ENCODE measurements at places on chromosomes 2 and 18.

DNA sequence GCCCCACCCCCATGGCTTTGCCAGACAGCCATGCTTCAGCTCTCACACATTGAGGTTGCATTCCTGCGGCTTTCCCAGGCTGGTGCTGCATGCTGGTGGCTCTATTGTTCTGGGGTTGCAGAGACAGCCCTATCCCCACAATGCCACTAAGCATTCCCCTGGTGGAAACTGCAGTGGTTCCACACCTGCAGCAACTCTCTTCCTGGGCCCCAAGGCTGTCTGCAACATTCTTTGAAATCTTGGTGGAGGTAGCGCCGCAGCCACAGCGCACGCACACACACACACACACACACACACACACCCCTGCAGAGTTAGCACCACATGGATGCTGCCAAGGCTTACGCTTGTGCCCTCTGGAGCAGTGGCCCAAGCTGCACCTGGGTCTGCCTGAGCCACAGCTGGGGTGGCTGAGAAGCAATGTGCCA, 21.4 kb downstream of the SFXN5 start:
- DNase-seq = no peak

DNA sequence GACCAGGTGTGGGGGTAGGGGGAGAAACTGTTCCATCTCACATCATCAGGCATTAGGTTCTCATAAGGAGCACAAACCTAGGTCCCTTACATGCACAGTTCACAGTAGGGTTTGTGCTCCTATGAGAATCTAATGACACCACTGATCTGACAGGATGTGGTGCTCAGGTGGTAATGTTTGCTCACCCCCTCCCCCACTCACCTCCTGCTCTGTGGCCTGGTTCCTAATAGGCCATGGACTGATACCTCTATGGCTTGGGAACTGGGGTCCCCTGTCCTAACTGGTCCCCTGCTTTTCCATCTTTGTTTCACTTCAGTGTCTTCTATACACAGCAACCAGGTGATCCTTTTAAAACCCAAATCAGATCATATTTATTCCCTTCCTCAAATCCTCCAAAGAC, 267.8 kb downstream of the TNS1 start:
- DNase-seq = no peak

- no peak for DNase-seq
Observed at GRCh38 chr18:46402396-46402795, 254.6 kb downstream of the LOXHD1 start.

DNA sequence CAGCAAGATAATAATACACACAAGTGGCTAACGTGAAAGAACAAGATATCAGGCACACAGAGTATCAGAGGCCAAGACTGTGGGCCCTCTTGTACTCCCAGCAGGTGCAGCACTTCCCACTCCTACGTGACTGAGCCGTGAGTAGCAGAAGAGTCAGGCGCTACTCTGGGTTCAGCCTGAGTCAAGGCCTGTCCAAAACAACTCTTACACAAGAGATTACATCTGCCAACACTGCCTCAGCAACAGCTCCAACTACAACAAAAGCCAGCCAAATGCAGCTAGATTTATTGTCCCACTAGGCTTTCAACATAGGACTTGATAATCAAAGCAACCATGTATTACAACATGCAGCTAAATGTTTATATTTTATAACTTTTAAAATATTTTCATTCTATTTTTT, 56.2 kb downstream of the ITSN2 start:
- no peak for DNase-seq

- no peak for DNase-seq
Observed at GRCh38 chr18:13253786-13254688, 35.5 kb downstream of the LDLRAD4 start.

- no peak for DNase-seq
Observed at GRCh38 chr2:241811952-241812729, 3.1 kb downstream of the NEU4 start.

DNA sequence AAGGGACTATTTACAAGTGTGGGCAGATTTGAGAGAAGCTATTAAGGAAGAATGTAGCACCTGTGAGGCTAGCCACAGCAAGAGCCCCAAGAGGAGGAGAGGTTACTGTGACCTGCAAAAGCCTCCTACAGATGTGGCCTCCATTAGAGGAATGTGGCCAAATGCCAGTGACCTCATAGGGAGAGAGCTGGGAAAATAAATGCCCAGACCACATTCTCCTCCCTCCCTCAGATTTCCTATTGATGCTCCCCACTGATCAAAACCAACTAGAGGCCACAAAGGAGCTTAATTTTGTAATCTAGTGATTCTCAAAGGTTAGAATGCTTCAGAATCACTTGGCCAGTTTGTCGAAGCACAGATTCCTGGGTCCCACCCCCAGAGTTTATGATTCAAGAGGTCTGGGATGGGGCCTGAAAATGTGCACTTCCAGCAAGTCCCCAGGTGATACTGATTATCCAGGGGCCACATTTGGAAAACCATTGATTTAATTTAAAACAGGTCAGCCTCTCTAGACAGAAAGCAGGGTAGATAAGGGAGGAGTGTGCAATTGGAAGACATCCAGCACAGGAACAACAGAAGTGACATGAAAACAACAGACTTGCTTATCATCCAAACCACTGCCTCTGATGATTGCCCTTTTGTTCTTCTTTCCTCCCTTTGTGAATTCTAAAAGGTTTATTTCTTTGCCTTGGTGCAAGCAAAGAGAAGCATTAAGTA, 61.2 kb upstream of the RBBP8 start:
- no peak for DNase-seq

- DNase-seq = no peak
Observed at GRCh38 chr18:13262839-13263691, 44.5 kb downstream of the LDLRAD4 start.

GRCh38 chr2:230537531-230537976, 121.6 kb downstream of the SP100 start:
- DNase-seq = no peak

GRCh38 chr2:174337337-174338146, 2.8 kb downstream of the SP9 start:
- no peak for DNase-seq

- no peak for DNase-seq
Observed at GRCh38 chr2:146721486-146721885, 1123.3 kb upstream of the ACVR2A start.

GRCh38 chr18:41646915-41647620, 308.0 kb upstream of the PIK3C3 start:
- DNase-seq = no peak

DNA sequence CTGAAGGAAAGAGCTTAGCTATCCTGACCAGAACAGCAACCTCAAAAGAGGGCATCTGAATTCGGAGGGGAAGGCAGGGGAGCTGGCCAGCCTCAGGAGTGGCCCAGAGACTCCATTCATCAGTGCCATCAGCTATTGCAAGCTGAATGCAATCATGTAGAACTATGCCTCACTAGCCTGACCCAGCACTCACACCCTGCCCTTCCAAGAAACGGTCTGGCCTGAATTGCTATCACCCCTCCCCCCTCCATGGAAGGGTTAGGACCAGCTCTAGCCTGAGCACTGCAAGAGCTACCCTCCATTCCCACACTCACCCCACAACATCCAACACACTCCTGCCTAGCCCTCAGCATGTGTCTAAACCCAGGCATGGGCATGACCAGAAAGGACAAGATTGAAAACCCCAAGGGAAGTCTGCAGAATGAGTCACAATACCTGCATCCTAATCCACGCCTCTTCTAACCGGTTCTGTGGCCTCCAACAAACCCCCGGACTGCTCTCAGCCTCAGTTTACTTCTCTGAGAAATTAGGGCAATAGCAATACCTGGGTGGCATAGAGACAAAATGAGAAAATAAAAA, 120.3 kb downstream of the BCL11A start:
- no peak for DNase-seq

DNA sequence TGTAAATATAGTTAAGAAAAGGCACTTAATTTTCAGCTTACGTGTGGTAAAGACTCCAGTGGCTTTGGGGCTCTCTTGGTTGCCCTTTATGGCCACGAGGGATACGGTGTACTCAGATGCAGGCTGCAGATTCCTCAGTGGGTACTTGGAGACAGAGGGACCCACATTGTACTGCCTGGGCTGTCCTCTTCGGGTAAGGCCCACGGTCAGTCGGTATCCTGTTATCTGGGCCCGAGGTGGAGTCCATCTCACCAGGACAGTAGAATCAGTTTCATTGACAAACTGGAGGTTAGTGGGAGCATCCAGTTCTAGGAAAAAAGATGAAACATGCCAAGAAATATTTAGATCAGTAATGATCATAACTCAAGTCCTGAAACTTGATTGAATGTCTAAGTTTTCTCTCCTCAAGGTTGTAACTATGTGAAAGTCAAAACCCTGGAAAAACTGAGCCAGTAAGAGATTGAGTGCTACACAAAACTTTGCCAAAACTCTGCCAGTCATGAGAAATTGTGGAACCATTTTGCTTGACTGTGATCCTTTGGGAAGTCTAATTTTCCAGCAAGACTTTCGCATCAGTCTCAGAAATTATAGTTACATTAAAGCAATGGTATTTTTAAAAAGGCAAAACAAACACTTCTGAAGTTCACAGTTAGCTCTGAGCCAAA, 31.4 kb downstream of the FN1 start:
- DNase-seq = no peak

DNA sequence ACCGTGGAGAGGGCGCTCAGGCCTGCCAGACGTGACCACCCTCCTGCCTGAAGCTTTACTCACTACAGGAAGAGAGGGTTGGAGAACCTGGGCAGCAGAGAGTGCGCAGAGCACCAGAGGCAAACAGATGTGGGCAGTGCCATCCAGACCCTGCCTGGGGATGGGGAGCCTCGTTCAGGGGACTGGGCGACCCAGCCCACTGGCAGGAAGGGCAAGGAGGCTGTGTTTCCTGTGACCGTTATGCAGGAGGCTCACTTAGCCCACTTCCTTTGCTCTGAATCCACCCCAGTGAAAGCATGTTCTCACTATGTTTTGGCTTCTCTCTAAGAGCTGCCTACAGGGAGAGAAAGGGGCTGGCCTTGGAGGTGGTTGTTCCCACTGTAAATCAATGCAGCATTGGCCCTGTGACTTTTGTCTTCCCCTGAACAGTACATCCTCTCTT, 23.0 kb upstream of the ACKR3 start:
- no peak for DNase-seq

GRCh38 chr2:226554701-226555100, 244.9 kb downstream of the IRS1 start:
- DNase-seq = no peak

DNA sequence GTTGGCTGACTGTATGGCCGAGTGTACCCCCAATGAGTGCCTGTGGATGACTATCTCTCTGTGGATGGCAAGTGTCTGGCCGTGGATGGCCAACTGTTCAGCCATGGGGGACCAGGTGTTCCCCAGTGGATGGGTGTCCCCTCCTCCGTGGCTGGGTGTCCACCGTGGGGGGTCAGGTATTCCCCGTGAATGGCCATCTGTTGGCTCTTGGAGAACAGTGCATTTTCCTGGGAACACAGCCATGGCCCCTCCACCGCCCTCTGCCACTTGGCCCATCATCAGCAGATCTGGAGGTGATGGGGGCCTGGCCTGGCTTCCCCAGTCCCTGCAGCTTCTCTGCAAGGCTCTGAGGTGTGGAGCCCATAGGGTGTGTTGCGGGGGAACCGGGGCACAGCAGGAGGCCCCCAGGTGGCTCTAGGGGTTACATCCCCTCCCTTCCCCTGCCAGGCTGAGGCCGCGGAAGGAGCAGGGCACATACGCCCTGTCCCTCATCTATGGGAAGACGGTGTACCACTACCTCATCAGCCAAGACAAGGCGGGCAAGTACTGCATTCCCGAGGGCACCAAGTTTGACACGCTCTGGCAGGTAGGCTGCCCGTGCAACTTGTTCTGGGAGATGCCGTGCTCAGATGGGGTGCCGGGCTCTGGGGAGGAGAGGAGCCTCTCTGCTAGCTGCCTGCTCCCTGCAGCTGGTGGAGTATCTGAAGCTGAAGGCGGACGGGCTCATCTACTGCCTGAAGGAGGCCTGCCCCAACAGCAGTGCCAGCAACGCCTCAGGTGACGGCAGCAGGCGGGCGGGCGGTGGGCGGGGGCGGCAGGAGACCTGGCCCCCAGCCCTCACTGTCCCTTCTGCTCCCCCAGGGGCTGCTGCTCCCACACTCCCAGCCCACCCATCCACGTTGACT, 19.3 kb downstream of the ZAP70 start:
- DNase-seq = no peak

DNA sequence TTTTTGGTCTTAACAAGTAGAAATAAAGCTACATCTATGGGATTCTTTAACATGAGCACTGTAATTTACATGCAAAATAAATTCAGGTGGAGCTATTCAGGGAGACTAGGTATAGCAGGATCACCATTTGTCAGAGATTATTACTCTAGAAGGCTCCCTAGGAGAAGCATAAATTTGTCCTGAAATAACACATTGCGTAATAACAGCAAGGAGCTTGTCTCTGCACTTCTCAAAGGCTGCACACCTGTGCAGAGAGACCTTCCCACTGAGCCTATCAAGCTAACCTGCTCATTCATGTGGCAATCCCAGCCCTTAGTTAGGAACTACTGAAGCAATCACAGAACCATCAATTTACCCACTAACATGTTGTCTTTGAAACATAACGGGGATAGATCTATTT, 437.4 kb upstream of the MC4R start:
- DNase-seq = no peak

GRCh38 chr2:15730545-15731212, 139.0 kb downstream of the DDX1 start:
- DNase-seq = no peak

DNA sequence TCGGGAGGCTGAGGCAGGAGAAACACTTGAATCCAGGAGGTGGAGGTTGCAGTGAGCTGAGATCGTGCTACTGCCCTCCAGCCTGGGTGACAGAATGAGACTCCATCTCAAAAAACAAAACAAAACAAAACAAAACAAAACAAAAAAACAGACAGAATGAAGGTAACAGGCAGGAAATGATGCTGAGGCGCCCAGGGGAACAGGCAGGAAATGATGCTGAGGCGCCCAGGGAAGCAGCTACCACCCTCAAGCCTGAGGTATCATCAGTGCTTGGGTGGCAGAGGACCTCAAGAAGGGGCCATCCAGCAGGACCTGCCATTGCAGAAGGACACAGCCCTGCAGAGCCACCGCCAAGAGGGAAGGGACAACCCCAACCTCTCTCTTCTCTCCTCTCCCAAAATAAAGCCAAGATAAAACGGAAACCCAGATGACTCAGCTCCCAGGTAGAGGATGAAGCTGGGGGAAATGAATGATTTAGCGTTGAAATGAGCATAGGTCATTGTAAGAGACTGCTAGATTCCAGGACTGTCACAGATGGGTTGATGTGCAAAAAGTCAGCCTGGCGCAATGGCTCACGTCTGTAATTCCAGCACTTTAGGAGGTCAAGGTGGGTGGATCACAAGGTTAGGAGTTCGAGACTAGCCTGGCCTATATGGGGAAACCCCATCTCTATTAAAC, 19.3 kb downstream of the SOWAHC start:
- DNase-seq = no peak
